ENCODE measurements at places on chromosomes 2 and 18.
A peak's percentile ranks its signal among the peaks of the same experiment; 100 is the strongest.

DNA sequence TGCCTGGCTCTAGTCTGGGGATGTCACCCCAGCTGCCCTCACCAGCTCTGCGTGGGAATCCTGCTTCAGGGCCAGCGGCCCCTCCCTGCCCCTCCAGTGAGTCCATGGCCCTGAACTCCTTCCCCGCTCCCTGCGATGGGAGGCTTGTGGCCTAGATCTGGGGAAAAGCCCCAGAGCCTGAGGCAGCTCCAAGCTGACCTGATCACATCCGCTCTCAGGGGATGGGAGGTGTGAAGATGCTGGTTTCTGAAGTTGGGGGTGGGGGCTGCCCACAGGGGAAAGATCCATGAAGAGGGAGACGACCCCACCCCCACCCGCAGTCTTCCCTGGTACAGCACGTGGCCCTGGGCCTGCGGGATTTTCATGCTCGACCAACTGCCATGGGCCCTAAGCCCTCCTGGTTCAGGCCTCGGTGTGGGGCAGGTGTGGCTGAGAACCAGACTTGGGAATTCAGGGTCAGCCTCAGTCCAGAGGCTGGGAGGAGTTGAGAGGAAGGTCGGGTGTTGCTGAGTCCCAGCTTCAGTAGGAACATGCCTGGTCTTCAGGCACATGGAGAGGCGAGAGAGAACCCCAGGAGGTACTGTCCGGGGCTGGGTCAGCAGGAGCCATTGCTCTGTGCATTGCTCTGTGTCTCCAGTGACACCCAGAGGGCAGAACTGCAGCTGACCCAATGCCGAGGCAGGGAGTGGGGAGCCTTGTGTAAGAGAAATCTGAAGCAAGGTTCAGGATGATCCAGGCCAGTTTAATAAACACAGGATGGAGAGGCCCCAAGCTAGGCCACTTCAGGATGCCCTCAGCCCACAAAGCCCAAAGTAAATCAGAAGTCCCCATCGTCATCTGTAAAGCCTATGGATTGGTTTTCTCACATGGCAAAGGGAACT lies 115.1 kb downstream of the CAPN13 start:
- DNase-seq = no peak

DNA sequence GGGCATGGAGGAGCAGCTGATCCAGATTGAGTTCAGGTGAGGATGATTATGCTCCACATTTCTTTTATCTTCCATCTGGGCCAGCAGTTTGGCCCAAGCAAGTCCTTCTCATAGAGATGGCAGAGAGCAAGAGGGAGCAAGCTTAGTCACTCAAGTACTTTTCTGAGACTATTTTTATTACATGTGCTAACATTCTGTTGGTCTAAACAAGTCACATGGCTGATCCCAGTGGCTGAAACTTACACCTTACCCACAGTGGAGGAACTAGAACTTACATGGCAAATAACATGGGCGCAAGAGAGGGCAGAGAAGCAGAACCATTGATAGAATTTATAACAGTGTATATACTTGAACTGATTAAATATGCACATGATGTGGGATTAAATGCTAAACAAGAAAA lies 105.7 kb downstream of the KYNU start:
- DNase-seq = no peak

DNA sequence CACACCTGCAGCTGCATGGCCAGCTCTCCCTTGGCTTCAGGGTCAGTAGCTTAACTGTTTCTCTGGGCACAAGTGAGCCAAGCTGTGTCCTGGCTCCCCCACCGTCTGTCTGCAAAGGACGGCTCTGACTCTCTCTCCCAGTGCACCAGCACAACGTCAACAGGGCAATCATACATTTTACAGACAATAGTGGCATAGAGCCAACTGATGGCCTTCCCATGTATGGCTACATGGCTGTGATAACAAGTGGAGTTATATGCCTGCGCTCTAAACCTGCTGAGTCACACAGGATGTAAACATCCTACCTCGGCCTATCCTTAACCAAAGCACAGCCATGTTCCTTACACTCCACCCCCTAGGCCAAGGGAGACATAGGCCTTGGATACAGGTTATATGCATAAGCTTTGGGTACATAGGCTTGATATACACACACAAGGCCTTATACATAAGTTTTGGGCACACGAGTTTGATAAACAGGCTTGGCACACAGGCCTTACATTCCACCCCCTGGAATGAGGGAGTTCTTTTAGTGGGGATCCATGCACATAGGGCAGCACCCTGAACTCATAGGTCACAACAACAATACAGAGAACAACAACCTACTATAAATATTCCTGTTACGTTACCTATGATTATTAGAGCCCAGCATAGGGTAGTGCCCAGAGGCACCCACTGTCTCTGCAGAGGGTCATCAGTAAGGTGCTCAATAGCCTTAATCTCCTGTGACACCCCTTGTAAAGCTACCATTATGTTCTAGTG lies 17.7 kb downstream of the PHOSPHO2 start:
- no peak for DNase-seq

GRCh38 chr18:10899481-10899880 lies 249.9 kb downstream of the PIEZO2 start:
- no peak for DNase-seq

DNA sequence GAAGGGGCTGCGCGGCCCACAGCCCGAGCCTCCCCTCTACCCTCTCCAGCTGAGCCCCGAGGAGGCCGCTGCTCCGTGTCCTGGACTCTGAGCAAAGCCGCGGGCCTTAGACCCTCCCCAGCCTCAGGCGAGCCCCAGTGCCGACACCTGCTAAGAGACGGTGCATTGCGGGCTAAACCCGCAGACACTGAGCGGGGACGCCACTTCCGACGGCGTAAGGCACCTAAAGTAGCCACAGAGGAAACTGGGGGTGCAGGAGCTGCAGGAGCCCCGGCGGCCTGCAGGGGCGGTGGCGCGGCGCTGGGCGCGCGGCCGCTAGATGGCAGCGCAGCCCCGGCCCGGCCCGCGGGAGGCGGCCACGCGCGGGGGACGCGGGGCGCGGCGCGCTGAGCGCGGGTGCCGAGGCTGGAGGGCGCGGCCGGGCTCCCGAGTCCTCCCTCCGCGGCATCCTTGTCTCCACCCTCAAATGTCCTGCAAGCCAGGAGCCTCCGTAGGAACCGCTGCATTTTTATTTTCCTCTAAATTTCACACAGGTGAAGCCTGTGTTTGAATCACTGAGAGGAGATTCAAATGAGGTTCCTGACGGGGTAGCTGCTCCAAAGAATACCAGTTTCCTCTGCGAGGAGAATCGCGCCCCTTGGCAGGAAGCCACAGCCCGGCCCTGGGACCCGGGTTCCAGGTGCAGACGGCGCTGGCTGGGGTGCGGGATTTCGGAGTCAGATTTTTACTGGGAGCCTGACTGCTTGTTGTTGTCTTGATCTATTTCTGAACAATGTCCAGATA lies 650.5 kb downstream of the GALR1 start:
- no peak for DNase-seq

DNA sequence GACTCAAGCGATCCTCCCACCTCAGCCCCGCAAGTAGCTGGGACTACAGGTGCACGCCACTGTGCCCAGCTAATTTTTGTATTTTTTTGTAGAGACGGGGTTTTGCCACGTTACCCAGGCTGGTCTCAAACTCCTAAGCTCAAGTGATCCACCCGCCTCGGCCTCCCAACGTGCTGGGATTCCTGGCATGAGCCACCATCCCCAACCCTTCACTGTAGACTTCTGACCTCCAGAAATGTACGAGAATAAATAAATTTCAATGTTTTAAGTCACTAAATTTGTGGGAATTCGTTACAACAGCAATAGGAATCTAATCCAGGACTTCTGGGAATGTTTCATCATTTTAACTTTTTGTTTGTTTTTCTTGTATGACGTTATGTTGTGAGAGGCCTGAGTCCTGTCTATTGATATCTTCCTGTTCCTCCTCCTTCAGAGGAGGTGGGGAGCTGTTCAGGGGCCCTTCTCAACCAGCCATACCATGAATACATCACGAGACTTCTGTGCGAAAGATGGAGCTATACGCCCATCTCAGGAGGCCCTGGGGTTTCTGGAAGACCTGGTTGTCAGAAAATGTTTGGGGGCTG lies 40.0 kb downstream of the TEX44 start:
- peak; percentile 44 for DNase-seq
